ENCODE measurements at places on chromosomes 6 and 20.

- DNase-seq = peak; percentile 61
Observed at GRCh38 chr6:30013291-30013922, 47.7 kb upstream of the POLR1H start.

DNA sequence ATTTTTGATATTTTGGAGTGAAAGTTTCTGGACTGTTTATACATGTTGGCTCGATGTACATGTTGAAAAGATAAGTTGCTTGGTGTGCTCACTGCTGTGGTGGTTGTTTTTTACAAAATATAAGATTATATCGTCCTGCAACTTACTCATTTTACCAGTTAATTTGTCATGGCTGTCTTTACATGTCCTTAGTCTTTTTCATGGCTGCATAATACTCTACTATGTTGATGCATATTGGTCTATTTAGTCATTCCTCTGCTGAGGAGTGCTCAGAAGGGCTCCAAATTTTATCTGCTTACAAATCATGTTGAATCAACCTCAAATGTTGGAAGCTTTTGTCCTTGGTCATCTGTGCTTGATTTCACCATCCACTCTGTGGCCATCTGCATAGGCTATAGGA lies 164.6 kb downstream of the BCKDHB start:
- no peak for DNase-seq

DNA sequence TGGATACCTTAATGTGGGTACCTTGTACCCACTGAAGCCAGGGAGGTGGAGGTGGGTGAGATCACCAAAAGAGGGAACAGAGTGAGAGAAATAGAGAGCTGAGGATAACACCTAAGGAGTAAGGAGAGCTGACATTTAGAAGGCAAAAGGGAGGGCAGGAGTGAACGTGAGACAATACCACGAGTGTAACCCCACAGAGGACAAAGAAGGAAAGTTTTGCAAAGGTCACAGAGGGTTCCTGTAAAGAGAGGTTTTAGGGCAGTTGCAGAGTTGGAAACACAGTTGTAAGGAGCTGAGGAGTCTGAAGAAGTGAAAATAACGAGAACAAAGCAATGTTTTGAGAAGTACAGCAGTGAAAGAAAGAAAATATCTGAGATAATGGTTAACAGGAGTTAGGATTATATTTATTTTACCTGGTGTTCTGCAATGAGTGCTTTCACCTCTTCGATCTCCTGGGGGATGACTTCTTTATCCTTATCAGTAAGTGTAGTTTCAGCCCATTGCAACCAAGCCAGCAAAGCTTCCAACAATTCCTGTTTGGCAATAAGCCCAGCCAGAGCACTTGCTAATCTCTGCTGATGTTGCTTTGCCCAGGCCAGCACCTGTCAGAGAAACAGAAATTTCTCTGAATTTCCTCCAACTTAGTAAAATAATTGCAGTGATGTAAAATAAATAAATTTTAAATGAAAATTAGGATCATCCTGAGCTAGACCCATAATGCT lies 166.8 kb downstream of the DST start:
- no peak for DNase-seq

GRCh38 chr6:74596588-74596987 lies 609.3 kb downstream of the COL12A1 start:
- DNase-seq = no peak

- no peak for DNase-seq
Observed at GRCh38 chr6:23505026-23505425, 621.0 kb upstream of the NRSN1 start.

- DNase-seq = no peak
Observed at GRCh38 chr20:24942679-24943078, 6.4 kb upstream of the CST7 start.

GRCh38 chr6:134619789-134620188 lies 301.9 kb upstream of the SGK1 start:
- no peak for DNase-seq

DNA sequence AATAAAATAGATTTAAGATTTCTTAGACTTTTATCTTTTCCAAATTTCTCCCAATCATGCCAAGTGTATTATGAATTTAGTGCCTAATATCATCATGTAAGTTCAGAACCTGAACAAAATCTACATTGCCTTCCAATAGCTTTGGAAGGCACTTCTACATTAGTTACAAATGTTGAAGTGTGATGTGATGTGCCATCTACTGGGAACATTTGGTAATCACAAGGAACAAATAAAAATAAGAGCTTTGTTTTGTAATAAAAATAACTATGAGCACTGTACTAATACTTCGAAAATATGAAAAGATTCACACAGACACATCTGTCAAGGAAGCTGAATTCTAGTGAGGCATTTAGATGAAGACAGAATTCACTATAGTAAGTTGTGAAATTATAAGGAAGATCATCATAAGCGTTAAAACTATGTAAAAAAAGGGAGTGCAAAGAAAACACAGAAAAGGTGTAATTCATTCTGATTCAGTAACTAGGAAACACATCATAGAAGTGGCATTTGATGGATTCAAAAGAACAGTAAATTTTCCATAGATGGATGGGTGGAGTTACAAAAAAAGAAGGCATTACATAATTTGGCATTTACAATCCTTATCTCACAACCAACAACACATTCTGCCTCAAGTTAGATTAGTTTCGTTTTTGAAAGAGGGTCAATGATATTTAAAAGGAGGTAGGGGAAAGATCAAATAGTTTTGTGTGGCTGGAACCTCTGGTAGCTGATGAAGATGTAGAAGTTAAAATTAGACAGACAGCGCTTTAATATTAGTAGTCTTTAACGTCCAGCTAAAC lies 161.0 kb downstream of the ASCC3 start:
- no peak for DNase-seq

DNA sequence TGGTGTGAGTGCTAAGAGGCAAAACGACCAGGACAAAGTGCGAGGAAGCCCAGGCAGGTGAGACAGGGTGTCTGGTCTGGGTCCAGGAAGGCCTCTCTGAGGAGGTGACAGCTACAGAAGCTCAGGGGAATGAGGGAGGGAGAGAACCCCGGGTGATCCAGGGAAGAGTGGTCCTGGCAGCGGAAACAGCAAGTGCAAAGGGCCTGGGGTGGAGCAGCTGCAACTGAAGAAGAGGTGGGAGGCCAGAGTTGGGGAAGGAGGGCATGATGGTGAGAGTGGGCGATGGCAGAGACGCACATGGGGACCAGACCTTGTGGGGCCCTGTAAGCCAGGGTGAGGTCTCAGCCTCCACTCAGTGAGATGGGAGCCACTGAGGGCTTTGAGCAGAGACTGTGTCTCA lies 45.8 kb downstream of the DLGAP4 start:
- DNase-seq = no peak

- no peak for DNase-seq
Observed at GRCh38 chr6:166415833-166416347, 33.1 kb upstream of the MPC1 start.

- no peak for DNase-seq
Observed at GRCh38 chr6:156279261-156279969, 497.8 kb upstream of the ARID1B start.

GRCh38 chr6:149711711-149712110 lies 6.2 kb downstream of the LATS1 start:
- DNase-seq = no peak

GRCh38 chr6:3032986-3033385 lies 33.3 kb downstream of the NQO2 start:
- no peak for DNase-seq

GRCh38 chr20:47352332-47353238 lies 3.9 kb downstream of the ZMYND8 start:
- DNase-seq = no peak

- DNase-seq = no peak
Observed at GRCh38 chr20:11654766-11655165, 262.9 kb upstream of the BTBD3 start.

DNA sequence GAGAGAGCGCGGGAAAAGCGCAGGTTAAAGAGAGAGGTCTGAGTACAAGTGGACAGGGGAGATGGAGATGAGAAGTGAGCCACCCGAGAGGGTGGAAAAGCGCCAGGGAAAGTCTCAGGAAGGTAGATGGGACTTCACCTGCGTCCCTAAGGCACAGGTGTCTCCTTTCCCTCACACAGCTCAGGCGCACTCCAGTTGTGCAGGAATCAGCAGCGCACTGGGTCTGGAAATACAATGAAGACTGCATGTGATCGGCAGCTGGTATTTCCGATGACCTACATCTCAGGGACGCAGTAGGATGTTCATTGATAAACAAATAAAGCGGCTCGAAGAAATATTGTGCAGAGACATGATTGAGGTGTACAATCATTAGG lies 432 bp upstream of the KHDRBS2 start:
- no peak for DNase-seq

DNA sequence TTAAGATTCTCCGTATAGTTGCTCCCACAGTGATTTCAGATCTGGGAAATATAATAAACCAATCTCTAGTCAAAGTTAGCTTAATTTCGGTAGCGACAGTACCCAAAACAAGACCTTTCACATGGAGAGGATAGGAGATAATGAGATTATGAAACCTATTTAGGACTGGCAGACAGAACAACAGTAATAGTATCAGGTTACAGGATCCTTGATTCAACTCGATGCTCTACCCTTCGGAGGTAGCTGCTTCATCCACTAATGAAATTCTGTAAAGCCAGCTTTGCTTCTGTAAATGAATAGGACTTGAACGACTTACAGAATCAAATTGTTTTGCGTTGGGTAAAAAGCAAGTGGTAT lies 534 bp upstream of the AKIRIN2 start:
- no peak for DNase-seq

- no peak for DNase-seq
Observed at GRCh38 chr6:5305968-5306626, 44.8 kb downstream of the FARS2 start.

DNA sequence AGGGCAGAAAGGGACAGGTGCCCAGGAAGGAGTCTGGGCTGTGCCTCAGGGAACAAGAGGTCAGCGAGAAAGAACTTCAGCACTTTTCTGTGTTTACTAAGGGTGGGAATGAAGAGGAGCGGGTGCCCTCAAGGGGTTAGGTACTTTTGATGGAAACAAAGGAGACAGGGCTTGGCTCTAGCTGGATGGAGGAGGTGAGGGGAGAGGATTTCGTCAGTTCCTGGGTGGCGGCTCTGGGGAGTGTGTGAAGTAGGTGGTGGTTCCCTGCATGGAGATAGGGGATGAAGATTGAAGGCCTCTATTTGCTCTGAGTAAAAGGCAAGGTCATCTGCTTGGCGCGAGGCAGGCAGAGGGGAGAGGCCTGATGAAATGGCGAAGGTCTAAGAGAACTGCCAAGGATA lies 40.0 kb upstream of the ANKRD60 start:
- no peak for DNase-seq

DNA sequence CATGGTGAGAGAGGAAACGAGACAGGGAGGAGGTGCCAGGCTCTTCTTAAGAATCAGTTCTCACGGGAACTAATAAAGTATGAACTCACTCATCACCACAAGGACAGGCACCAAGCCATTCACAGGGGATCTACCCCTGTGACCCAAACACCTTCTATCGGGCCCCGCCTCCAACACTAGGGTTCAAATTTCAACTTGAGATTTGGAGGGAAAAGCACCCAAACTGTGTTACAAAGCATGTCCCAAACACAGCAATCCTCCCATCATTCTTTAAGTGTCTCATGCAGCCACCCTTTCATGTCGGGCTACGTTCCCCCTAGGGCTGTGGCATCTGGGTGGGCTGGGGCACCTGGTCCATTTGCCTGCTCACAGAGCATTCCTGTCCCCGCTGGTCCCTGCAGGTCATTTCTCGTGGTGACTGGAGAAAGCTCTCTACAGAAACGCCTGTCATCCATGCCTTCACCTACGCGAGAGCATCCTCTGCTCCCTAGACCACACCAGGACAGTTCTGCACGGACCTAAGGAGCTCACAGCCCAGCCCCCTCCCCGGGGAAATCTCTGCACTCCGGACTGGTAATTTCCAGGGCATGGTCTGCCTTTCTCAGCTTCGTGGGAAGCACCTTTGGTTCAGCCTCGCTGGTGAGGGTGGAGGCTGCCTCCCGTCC lies 79.6 kb downstream of the TTLL2 start:
- no peak for DNase-seq

- peak; percentile 54 for DNase-seq
Observed at GRCh38 chr6:130020073-130020906, 1.9 kb downstream of the L3MBTL3 start.

- no peak for DNase-seq
Observed at GRCh38 chr6:4372866-4373265, 237.5 kb upstream of the ECI2 start.

DNA sequence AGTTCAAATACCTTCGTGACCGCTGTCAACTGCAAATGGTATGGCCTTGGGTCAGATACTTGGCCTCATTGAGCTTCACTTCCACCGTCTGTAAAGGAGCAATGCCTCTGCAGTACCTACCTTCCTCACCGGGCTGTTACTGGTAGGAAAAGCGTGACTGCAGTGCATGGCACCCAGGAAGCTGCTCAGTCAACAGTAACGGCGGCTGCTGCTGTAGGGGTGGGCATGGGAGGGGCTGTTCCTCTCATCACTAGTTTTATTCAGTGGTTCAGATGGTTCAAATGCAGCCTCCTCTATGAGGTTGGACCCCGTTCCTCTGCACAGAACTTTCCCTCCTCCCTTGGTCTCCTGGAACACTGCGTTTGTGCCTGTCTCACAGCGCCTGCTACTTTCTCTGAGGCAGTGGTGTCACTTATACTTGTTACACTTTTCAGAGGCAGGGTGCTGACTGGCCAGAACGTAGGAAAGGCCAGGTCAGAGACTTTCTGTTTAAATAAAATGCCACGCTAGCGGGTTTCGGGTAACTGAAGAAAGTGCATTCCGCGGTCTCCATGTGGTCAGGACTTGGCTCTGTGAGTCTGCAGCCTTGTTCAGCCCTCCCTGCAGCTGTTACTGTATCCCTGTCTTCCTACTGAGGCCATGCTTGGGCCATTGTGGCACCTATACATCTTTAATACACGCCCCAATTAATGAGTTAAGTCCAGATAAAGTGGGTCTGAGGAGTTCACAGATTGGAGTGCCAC lies 279.6 kb downstream of the NRN1 start:
- DNase-seq = no peak

GRCh38 chr20:16684416-16684815 lies 45.4 kb upstream of the SNRPB2 start:
- DNase-seq = no peak

DNA sequence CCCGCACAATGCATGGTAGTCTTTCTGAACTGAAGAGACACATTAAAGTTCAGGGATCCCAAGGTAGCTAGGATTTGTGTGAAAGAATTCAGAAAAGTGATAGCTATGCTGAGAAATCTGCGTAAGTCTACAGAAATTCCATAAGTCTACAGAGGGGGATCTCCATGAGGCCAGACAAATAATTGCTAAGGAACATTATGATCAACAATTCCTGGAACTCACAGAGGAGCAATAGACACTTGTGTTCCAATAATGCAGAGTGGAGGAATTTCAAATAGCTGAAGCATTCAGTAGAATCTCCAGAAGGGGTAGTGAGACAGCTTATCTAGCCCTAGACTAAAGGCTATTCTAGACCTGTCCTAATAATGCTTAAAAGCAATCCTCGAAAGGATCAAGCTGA lies 315.7 kb upstream of the ECI2 start:
- no peak for DNase-seq

GRCh38 chr20:6942266-6942665 lies 174.8 kb downstream of the BMP2 start:
- DNase-seq = no peak

GRCh38 chr6:44020148-44020547 lies 107.1 kb downstream of the MRPL14 start:
- DNase-seq = no peak

- DNase-seq = no peak
Observed at GRCh38 chr6:38443352-38444144, 196.2 kb downstream of the BTBD9 start.

GRCh38 chr6:3592371-3592941 lies 135.6 kb upstream of the SLC22A23 start:
- no peak for DNase-seq
